Retinal pigment epithelial cell (primary cell): ENCODE measurements at places on chromosomes 5 and 9.

DNA sequence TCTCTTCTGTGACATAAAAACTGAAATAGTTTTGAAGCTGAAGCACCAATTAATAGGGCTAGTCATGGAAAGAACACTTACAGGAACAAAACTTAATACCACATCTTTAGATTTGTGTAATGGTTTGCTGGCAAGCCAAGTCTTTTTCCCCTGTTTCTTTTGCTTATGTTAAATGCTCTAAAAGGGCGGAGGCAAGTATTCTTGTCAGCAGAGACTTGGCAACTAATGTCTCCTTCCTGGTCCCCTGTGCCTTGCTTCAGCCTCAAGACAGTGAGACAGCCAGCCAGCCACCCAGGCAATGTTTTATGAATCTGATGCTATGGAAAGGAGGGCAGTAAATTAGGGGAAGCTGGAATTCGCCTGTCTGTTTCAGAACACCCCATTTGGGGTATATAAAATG is 45.7 kb downstream of the PRRC1 start:
- no peak for DNase-seq

DNA sequence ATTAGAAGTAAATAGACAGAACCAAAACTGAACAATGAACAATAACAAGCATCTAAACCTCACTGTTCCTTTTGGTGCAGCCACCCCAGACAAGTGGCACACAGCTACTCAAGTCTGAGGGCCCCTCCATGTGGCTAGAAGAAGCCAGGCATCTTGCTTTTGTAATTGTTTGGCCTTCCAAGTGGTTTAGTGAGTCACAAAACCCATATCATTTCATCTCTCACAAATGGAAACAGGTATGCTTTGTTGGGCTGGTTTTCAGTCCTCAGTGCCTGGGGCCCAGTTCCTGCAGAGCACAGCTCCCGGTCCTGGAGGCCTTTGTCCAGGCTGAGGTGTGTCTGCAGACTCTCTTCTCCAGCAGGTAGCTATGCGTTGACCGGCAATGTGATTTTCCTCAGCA is 16.7 kb downstream of the PRLR start:
- no peak for DNase-seq

DNA sequence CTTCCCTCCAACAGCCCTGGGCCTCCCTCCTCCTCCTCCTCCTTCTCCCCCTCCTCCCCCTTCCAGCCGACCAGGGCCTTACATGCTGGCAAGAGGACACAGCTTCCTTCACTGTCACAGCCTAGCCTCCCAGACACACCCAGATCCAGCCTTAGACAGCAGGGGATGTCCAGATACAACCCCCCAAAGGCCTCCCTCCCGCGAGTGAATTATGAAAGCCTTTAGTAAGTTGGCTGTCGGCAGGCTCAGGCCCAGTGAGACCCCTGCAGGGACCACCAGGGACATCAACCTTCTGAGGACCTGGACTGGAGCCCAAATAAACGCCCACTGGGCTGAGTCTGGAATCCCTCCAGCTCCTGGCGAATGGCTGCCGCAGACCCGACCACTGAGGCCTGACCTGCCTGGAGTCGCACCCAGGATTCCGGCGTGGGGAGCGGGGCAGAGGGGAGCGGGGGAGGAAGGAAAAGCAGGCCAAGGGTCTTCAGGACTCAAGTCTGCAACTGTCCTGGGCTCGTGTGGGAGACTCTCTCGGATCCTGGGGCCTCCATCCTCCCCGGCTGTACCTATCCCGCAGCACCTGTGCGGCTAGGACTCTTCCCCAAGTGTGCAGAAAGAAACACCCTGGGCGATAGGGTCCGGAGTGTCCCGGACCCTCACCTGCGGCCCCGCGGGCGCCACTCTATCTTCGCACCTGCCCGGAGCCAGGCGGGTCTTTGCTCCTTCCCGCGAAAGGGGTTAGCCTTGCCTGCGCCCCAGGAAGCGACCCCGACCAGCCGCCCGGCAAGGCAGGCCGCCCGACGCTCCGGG is 705 bp downstream of the SEPTIN8 start:
- DNase-seq: no peak

GRCh38 chr5:122126177-122126755 is 3.1 kb upstream of the ZNF474 start:
- peak; percentile 39 for DNase-seq

GRCh38 chr5:108090946-108091345 is 291.0 kb downstream of the FBXL17 start:
- no peak for DNase-seq

DNA sequence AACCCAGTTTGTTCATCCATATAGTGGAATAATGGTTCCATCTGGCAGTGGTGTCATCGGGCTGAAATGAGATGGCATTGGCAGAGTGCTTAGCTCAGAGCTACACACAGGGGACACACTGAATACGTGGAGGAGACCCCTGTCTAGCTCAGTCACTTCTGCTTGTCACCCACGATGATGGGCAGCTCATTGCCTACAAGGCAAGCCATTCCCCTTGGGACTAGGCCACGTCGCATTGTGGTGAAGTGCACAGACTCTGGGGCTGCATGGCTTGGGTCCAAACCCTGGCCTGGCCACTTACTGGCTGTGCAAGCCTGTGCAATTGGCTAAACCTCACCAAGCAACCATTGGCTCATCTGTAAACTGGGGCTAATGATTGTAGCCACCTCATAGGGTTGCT is 3.2 kb upstream of the FBP1 start:
- DNase-seq: no peak

- no peak for DNase-seq
Observed at GRCh38 chr5:64872044-64872443, 103.3 kb downstream of the CWC27 start.

DNA sequence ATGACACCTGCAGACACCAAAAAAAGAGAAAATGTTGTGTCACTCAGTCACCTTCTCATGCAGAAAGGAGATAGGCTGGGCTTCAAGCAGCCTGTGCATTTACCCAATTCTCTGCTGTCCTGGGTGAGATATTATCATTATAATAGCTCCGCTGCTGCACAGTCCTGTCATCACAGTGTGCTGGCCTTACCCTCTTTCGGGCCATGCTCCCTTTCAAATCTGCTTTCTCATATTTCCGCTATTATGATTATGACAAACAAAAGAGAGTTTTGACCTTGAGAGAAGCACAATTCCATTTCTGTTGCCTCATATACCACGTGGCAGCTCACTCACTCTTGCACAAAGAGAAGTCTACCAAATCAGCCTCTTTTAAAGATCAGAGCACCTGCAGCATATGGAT is 1350.1 kb upstream of the ACO1 start:
- no peak for DNase-seq

DNA sequence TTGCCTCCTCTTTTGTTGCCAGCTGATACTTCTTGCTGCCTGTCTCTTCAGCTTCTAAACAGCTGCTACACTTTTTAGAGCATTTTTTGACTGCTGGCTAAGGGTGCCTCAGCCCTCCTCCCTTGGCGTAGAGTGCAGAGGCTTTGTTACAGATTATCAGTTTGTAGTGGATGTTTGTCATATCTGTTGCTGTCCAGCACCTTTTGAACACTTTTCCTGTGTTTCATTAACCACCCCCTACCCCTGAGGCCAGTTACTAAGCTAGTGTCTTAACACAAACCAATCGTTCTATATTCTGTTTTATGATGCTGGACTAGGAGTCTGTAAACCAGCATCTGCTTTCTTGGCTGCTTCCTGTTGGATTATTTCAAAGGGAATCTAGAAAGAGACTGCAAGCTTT is 441.5 kb downstream of the DNAH5 start:
- DNase-seq: no peak

DNA sequence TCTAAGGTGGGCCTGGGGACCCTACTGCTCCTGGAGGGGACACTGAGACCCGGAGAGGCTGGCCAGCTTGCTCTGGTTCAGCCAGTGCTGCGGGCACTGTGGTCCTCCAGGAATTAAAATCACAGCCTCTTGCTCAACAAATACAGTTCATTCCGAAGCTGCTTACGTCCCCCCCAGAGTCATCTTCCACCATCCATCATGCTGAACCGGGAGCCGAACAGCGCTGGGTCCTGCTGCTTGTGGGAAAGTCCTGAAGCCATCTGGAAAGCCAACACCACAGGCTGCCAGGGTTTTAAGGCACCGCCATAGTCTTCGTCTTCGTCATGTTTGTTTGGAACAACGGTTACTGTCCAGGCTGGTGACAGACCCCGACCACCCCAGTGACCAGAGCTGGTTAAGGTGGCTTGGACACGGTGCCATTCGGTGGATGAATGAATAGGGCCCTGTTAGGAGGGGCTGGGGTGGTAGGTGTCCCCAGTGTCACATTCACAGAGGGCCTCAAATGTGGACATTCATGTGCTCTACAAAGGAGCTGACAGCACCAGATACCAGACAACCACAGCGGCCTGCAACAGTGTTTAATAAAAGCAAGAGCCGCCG is 81.6 kb upstream of the PHYKPL start:
- no peak for DNase-seq

DNA sequence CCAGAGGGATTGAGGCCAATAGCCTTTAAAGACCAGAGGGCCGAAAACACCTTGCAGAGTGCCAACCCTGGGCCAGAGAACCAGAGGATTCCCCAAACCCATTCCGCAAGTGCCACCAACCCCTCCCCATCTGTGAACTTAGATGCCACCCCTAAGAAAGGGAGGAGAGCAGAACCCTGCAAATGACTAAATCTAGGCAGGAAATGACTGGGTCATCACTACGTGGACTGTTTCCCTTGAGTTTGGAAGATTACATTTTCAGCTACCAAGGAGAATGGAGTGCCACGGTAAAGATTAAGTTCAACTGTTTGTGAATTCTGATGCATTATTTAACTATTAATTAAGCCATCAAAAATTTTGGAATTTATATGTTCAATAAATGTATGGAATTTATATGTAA is 142.8 kb downstream of the ENC1 start:
- no peak for DNase-seq

GRCh38 chr9:26561928-26562327 is 330.7 kb downstream of the CAAP1 start:
- no peak for DNase-seq

- DNase-seq: no peak
Observed at GRCh38 chr5:138724470-138725146, 28.6 kb upstream of the CTNNA1 start.

- no peak for DNase-seq
Observed at GRCh38 chr5:56734091-56734694, 81.2 kb upstream of the MAP3K1 start.

GRCh38 chr9:97517331-97518089 is 16.0 kb downstream of the TMOD1 start:
- DNase-seq: no peak

- peak; percentile 21 for DNase-seq
Observed at GRCh38 chr9:38641985-38642864, 21.8 kb upstream of the ANKRD18A start.

DNA sequence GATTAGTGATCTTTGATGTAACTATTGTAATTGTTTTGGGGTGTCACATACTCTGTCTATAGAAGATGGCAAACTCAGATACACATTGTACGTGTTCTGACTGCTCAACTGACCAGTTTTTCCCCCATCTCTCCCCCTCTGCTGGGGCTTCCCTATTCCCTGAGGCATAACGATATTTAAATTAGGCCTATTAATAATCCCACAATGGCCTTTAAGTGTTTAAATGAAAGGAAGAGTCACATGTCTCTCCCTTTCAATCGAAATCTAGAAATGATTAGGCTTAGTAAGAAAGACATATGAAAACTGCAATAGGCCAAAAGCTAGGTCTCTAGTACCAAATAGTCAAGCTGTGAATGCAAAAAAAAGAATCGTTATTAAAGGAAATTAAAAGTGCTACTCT is 265.6 kb downstream of the TMEM232 start:
- no peak for DNase-seq

GRCh38 chr9:93085676-93086075 is 10.3 kb upstream of the CARD19 start:
- DNase-seq: no peak

GRCh38 chr9:107360098-107360497 is 77.0 kb downstream of the RAD23B start:
- no peak for DNase-seq

- DNase-seq: no peak
Observed at GRCh38 chr9:127940593-127940992, 2.9 kb upstream of the DPM2 start.

GRCh38 chr9:84331119-84331809 is 9.3 kb downstream of the SLC28A3 start:
- no peak for DNase-seq

DNA sequence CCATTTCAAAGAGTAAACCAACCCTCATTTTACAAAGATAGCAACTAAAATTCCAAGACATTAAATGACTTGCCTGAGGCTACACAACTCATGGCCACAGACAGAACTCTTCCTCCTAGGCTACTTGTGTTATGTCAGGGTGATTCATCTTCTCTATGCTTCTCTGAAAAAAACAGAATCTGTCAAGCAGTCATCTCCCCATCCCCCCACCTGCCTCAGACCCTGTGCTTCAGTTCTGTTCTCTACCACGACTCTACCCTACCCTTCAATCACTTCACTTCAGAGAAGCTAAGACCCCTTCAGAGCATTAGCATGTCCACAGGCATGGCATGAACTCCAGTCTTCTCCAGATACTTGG is 277.7 kb upstream of the PTGER4 start:
- DNase-seq: no peak

GRCh38 chr9:97906236-97906831 is 16.0 kb downstream of the TRMO start:
- no peak for DNase-seq

DNA sequence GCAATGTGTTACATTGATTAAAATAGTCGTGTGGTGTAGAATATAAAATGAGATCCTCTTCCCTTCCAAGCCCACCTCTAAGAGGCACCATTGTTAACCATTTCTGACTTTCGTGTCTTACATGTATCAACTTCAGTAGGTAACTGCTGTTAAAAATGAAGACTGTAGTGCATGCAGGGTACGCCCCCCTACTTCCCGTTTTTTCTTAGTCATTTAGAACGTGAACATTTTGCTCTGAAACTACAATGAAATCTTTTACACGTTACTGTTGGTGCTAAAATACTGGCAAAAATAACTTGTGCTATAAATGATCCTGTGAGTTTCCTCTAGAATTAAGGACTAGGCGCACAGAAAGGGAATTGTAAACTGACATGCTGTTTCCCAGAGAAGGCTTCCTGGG is 41.5 kb downstream of the WNK2 start:
- no peak for DNase-seq

- no peak for DNase-seq
Observed at GRCh38 chr5:122775550-122776542, 966 bp downstream of the SNX2 start.

- DNase-seq: no peak
Observed at GRCh38 chr5:133295520-133295919, 243.7 kb downstream of the HSPA4 start.
